ENCODE measurements at places on chromosomes 7 and 10.

DNA sequence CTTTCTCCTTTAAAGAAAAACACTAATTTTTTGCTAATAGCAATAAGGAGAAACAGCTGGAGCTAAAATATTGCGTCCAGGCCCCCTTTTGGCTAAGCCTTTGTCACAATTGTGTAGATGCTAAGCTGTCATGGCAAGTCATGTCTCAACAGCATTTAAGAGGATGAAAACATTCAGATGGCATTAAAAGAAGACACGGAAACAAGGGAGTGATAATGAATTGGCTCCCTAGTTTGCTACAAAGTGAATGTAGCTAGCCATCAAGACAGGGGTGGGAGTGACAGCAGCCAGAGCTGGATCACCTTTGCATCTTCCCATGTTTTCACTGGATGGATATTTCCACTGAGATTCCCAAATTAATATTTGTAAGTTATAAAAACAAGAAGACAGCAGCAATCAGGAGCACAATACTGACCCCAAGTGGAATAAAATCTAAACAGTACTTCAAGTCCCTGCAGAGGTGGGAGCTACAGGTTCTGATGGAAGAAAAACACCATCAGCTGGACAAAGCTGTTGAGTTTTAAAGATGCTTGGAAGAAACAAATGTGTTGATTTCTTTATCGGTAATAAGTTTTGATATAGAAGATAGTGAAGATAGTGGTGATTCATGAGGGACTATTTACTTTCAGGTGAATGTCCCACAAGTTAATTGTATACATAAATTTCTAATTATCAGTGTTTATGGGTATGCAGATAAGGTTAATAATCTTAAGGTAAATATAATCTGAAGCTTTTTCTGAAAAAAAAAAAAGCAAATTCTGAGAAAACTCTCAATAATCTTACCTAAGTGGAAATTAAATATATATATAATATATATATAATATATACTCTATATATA lies 129.4 kb downstream of the SLC16A9 start:
- DNase-seq, result no peak

DNA sequence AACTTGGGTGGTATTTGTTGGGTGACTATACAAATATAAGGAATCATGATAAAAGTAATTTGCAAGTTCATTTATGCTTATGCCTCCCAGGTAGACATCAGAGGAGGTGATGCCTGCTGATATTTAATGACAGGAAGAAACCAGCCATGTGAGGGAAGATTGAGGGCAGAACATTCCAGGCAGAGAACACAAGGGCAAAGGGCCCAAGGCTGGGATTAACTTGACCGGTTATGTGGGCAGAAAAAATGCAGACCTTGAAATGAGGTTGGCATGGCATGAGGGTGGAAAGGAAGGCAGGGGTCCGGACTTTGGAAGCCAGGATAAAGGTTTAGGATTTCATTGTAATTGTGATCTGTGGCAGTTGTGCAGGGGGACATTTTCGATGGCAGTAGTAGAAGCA lies 68.0 kb upstream of the MTPN start:
- DNase-seq, result no peak

GRCh38 chr7:28989211-28989980 lies 31.3 kb upstream of the TRIL start:
- DNase-seq, result no peak

DNA sequence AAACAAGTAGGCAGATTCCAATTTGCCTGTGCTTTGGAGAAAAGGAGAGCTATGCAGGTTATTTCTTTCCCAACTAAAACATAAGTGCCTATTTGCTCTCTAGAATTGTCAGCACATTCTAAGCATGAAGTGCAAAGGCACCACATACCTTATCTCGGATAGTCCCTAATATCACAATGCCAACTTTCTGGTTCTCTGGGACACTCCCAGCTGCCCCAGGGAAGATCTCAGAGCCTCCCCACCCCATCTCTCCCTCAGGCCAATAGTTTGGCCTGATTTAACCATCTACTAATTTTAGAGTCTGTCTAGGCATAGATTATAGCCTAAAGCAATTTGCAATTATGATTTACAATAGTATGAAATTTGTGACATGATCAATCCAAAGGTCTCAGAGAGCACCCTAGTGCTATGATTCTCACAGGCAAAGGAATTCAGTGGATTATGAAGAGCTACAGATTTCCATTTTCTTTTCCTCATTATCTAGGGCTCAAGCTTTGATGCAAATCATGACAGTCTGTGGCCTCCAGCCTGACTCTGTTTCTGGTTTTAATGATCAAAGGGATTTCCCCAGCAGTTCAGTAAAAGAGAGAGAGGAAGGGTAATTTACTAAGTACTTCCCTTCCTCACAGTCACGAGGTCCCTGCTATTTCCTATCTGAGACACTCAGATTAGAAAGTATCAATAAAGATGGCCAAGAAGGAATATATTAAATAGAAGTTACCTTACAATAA lies 29.0 kb upstream of the IL6 start:
- DNase-seq, result no peak

GRCh38 chr10:48568131-48568530 lies 36.7 kb downstream of the ARHGAP22 start:
- DNase-seq, result no peak

- DNase-seq, result no peak
Measured at GRCh38 chr7:676246-676971, 50.1 kb upstream of the DNAAF5 start.

DNA sequence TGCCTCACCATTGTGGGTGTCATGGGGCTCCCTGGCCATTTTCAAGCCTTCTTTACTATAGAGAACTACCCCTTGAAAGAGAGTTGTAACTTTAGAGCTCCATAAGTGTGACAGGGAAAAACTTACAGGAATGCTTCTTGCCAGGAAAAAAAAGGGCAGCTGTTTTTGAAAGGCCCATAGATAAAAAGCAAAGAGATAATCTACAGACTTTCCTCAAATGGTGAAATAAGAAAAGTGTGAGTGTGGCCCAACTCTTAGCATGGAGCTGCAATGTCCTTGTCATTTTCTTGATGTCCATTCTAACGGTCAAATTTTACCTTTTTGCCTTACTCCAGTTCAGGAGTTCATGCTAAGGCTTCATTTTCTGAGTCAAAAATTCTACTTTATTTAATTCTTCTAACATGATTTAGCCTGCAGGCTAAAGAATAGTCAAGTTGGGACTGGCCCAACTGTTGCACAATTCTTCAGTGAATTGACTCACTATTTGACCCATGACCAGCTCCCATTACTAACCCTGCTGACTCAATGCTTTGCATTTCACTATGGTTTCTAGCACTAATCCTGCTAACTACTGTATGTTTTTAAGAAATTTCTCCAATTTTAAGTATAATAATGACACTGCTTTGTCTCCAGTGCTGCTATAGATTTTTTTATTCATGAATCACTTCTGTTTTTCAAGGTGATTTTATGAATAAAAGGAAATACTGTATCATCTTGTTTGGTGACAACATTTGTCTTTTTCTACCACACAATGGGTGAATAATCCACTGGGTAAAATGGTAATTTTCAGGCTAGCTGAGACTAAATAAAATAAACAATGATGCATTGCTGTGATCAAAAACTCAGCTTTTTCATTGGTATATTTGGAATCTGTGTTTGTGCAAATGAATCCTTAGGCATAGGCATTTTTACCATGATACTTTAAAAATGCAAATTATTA lies 41.4 kb upstream of the SGCE start:
- no peak for DNase-seq

DNA sequence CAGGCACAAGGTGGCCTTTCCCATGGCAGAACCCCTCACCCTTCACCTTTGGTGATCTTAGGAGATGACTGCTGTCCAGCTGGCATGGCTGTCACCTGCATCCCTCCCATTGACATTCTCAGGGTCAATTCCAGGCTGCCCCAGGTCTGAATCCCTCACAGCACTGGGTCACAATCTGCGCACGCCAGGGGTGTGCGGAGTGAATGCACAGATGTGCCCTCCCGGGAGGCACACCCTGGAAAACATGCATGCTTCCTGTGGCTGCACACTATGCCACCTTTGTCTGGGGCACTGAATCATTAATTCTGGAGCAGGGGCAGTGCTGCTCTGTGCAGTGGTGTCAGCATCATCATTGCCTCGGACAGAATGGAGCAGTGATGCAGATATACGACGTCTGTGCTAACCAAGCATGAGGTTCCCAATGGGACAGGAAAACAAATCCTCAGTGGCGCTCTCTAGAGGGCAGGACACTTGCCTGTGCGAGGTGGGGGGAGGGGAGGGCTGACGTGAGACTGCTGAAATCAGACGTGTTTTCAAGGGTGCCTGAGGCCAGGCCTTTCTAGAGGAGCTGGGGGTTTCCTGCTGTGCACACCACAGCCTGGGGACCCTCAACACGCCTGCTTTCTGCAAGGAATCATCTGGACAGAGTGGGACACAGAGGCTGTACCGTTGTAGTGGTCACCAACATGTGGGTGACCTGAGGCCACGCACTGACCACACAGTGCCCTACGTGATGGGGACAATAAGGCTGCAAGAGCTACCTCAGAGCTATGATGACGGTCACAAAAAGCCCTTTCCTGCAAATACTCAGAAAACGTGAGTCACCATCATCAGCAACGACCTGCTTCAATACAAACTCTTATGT lies 77.9 kb downstream of the HIPK2 start:
- DNase-seq, result no peak

DNA sequence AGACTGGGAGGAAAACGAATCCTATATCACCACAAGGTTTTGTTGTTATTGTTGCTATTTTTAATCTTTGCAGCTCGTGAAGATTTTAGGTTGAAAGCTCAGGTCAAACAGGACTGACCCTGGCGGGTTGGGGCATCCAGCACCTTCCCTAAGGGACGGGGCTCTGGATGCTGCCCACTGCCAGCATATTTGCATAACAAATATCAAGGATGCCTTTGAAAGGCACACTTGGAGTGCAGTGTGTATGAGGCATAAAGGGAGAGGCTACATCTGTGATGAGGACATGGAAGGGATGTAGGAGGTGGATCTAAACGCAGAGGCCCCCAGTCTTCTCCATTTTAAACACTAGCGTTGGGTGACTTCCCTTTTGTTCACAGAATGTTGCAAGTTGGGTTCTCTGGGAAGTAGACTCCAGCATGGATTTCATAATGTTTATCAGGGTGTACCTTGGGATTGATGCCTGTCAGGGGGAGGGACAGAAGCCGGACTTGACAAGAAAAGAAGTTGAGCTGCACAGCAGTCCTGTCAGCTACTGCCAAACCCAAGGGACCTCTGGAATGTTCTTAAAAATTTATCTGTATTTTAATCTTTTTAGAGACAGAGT lies 181.1 kb upstream of the IMMP2L start:
- no peak for DNase-seq
